ENCODE measurements at places on chromosomes 4 and X.

GRCh38 chr4:42633605-42634388, 23.1 kb downstream of the ATP8A1 start:
- DNase-seq: no peak

GRCh38 chr4:107432451-107432850, 287.6 kb downstream of the PAPSS1 start:
- no peak for DNase-seq

DNA sequence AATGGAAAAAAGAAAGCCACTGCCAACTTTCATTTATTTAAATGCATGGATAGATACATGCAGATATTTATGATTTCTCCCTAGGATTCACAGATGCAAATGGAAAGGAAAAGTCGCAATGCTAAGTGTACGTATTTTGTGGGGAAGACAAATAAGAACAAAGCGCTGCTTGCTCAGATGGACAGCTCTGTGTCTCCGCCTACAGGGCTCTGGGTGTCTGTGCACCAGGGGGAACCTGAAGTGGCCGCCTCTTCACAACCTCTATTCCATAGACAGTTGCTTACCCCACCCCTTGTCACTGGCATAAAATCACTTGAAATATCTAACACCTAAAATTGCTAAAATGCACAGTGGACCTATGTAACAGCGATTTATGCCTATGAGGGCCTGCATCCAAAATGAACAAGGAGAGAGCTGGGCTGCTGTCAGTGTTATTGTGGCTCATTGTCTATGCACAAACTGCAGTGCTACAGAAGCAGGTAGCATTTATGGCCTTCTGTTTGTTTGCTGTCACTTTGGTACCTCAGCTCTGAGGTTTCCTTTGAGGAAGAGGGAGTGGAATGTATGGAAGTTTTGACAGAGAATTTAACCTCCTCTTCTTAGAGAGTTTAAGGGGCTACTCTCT, 58.6 kb upstream of the PAGE1 start:
- DNase-seq: peak; percentile 53

DNA sequence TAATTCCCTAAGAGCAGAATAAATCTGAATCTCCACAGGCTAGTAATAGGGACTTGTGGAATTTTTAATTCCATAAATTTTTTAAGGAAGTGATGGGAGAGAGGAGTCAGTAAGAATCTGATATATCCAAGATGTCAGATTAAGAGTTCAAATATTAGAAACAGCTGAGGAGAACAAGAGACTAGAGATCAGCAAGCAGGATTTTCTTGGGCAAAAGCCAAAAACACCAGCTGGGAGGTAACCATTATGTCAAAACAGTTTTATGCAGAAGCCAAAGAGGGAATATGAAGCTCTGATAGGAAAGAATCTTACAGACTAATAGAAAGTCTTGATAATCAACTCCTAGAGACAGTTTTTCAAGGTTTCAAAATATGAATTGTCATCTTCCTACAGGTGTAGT, 72.2 kb upstream of the RBPJ start:
- no peak for DNase-seq

DNA sequence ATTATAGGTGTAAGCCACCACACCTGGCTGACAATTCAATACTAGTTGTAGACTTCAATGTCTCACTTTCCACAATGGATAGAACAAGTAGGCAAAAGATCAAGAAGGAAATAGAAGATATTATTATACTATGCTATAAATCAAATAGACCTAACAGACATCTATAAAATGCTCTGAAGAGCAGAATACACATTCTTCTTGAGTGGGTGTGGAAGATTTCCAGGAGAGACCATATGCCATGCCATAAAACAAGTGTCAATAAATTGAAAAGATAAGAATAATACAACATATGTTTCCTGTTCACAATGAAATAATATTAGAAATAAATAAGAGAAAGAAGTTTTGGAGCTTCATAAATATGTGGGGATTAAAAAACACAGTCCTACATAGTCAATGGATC, 179.3 kb upstream of the AMOT start:
- DNase-seq: no peak

- DNase-seq: peak; percentile 30
These were observed 73.4 kb upstream of the MAGEB2 start for GRCh38 chrX:30141966-30142365.

GRCh38 chr4:3470244-3471097, 7.4 kb downstream of the DOK7 start:
- DNase-seq: no peak

DNA sequence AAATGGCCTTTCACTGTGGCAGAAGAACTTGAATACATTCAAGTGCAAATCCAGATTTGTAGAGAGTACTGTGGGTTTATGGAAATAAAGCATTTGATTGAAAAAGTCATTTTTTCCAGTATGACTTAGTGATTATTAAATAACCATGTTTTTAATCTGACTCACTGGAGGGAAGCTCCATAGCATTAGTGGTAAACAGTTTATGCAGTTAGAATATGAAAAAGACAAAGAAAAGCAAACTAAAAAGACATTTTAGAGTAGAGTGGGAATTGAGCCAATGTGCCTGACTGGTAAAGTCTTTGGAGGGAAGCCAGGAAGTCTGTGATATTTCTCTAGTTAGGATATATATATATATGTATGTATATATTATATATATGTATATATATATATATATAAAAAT, 53.4 kb downstream of the FAT4 start:
- DNase-seq: no peak

- DNase-seq: no peak
These were observed 304.9 kb upstream of the KLF3 start for GRCh38 chr4:38359113-38359512.

DNA sequence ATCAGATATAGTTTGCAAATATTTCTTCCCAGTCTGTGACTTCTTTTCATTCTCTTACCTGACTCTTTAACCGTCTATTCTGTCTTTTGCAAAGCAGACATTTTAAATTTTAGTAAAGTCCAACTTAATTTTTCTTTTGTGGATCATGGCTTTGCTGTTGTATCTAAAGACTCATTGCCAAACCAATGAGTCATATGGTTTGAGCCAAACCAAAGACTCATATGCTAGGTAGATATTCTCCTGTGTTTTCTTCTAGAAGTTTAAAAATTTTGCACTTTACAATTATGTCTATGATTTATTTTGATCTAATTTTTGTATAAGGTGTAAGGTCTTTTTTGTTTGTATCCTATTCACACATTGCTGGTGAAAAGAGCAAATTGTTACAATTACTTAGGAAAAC, 446.8 kb downstream of the ANKRD50 start:
- no peak for DNase-seq

- no peak for DNase-seq
These were observed 321.3 kb downstream of the GALNTL6 start for GRCh38 chr4:172134521-172134920.

GRCh38 chr4:141080668-141081067, 52.6 kb downstream of the RNF150 start:
- no peak for DNase-seq

- DNase-seq: no peak
These were observed 203.0 kb downstream of the CENPC start for GRCh38 chr4:67342291-67342690.

DNA sequence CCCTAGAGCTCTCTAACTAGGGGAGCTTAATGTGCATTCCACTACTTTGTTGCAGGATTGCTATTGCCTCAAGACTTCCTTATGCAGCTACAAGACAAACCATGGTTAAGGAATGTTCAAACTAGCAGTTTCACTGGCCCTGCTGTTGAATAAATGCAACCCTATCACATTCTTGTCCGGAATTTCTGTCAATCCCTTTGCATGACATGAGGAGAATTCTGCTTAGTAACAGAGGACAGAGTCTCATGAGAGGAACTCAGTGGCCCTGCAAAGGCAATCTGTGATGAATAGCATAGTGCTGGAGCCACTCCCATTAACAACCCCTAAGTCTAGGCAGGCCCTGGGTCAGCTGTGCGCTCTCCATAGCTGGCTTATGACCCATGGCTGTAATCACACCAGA, 30.7 kb upstream of the SGMS2 start:
- DNase-seq: no peak

DNA sequence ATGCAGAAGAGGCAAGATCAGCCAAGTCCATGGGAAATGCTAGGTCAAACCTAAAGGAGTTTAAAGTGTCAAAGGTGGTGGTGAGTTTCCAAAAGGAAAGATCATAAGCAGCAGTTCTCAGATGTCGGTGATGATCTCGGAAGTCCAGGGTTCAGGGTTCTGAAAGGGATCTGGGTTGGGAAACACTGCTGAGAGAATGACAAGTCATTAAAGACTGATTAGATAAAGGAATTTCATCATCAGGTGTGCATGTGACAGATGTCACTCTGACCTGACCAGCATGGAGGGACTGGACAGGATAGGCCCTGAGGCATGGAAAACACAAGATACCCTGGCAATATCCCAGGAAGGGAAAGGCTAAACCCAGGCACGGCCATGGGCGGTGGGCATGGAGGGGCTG, 195.7 kb upstream of the TBL1X start:
- no peak for DNase-seq

DNA sequence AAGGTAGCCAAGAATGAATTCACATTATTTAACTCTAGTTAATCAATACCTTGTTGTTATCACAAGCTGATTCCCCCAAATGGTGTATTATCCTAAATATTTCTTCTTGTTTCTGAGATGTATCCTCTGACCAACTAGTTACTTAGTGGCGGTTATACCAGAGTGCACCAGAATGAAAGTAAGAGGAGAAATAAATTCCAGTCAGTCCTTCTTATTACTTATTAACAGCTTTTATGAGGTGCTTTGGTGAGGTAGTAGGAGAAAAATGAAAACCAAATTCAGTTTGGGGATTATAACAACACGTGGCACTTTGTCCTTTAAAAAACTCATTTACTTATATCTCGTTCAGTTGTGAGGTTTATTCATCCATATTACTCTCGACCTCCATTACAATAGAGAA, 101.9 kb downstream of the AMMECR1 start:
- DNase-seq: no peak

- no peak for DNase-seq
These were observed 190.9 kb downstream of the SHOX start for GRCh38 chrX:821327-822107.

GRCh38 chr4:2791518-2792395, 1.1 kb upstream of the SH3BP2 start:
- no peak for DNase-seq

- DNase-seq: no peak
These were observed 616 bp downstream of the MAML3 start for GRCh38 chr4:140153419-140153717.

DNA sequence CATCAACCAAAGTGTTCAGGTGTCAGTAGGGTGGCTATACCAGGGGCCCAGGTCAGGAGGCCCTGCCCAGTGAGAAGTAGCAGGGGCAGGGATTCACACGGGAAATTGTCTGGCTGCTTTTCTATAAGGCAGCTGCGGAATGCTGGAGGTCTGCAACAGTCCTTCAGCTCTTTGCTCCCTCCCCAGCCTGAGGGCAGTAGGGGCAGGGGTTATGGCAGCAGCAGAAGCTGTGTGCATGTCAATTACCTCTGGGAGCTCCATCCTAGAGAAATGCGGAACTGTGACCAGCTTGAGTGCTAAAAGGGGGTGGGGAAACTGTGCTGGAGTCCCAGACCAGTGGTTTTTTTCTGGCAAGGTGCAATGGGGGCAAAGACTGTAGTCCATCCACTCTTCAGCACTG, 810.4 kb downstream of the PCDH7 start:
- DNase-seq: no peak

DNA sequence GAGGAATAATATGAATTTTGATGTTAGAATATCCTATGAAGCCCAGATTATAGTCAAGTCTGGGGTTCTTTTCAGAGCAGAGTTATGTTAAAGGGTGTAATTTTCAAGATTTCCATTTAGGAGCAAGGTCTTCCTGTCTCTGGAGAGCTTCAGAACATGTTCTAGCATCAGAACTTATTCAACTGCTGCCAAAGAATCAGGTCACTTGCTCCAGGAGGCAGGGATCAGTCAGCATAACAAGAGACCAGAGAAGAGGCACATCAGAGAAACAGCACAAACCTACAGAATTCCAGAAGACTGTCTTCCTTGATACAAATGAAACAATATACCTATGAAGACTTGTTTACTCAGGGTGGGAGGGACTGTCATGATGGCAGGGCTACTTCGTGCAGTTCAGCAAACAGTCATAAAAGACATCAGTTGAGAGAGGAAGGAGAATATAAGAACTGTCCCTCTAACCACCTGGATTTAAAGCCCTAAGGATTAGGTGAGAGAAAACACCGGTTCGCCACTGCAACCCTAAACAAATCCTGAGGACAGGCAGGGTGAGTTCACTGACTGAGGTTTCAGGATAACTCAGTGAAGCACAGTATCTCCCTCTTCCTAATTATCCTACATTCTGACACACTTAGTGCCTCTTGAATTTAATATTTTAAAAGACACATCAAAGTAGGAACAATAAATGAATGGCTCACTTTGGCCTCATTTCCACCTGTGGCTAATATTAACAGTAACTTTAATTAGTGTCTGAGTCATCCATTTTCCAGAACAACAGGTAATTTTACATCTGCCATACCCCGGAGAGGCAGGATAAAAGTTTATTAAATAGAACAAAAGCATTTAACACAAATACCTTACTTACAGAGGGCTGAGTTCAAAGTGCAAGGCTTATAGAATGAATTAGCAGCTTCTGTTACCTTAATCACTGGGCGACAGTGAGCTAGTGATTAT, 93.0 kb downstream of the HDAC8 start:
- DNase-seq: no peak

GRCh38 chrX:45518552-45518951, 317.9 kb upstream of the DIPK2B start:
- no peak for DNase-seq

- DNase-seq: no peak
These were observed 155.0 kb downstream of the MSL3 start for GRCh38 chrX:11913001-11913400.

- no peak for DNase-seq
These were observed 59.8 kb downstream of the ARSJ start for GRCh38 chr4:113919611-113920010.

GRCh38 chr4:76989391-76990061, 40.0 kb downstream of the SEPTIN11 start:
- DNase-seq: no peak

GRCh38 chrX:44974451-44974850, 101.5 kb downstream of the KDM6A start:
- DNase-seq: no peak

GRCh38 chr4:180798036-180798577, 1445.1 kb upstream of the TENM3 start:
- no peak for DNase-seq

DNA sequence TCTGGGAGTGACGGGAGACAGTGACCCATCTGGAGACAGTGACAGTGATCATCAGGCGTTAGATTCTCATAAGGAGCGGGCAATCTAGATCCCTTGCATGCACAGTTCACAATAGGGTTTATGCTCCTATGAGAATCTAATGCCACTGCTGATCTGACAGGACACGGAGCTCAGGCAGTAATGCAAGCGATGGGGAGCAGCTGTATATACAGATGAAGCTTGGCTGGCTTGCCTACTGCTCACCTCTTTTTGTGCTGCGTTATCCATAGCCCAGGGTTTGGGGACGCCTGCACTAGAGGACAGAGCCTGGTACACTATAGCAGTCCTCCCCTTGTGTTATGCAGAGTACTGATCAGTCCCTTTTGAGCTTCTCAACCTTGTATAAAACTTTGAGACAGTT, 23.5 kb downstream of the NFKB1 start:
- DNase-seq: no peak

- DNase-seq: peak; percentile 75
These were observed 102.3 kb downstream of the ADRA2C start for GRCh38 chr4:3868211-3869173.

All from nephron progenitor cell (in vitro differentiated cells).